CD4-positive, alpha-beta memory T cell (primary cell): ENCODE measurements at places on chromosomes 4 and X. TPM values are rescaled to one million over a fixed set of nuclear protein-coding genes. Genes with fewer than 3 reads are reported as not detected.

DNA sequence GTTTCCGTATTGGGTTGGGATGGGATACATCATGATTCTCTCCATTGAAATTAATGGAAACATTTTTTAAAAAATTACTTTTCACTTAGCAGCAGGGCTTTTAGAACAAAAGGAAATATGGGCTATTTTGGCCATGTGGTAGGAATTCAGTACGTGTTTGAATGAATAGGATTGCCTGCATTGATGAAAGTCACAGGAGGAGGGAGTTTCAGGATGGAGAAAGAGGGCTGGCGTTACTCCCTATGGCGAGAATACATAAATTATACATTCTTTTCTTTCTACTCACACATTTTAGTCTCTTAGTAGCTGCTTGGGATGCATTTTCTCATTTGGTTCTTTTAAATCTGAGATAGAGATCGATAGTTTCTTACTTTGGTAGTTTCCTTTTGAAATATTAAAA, 100.3 kb upstream of the PDHA1 start:
- no peak for DNase-seq

DNA sequence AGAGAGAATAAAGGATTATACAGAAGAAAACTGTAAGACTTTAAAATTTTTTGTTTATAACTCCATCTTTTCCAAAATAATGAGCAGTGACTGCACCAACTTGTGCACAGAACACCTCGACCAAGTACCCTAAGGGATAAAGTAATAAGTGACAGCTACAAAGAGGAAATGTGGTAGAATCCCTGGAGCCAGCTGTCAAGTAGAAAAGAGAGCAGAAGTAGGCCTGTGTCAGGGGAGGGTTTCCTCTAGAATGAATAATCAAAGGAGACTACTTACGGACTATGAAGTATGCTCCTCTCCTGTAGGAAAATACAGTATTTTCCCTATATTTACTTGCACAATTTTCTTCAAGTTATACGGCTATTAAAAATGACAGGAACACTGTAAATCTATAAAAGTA, 1.2 kb downstream of the EIF1AX start:
- DNase-seq: no peak

DNA sequence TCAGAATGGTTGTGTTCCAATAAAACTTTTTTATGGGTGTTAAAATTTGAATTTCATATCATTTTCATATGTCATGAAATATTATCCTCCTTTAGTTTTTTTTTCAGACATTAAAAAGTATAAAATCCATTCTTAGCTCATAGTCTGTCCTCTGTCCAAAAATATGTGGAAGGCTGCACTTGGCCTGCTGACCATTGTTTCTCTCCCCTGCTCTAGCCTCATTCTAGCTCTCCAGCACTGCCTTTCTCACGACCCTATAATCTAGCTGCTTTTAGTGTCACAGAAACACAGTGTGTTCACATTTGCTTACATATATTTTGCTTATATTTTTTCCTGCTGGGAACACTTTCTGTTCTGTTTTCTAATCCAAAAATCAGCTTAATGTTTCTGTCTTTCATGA, 165.0 kb upstream of the ANK2 start:
- DNase-seq: no peak

- no peak for DNase-seq
These were observed 18.6 kb downstream of the SEC24D start for GRCh38 chr4:118817178-118817930.

DNA sequence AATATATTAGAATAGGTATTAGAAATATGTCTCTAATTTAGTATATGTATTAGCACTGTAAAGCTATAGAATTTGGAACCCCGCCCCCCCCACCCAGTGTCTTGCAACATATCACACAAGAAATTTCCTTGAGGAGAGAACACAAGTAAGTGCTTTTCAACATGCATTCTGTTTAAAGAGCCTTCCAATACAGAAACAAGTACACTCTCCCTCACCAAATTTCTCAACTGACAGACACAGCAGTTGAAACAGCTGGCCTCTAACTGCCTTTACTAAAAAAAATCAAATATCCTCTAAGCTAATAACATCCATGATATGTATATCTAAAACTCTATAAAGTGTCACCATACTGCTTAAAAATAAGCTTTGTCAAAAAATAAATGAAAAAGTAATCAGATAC, 12.4 kb downstream of the CAMK2D start:
- no peak for DNase-seq

DNA sequence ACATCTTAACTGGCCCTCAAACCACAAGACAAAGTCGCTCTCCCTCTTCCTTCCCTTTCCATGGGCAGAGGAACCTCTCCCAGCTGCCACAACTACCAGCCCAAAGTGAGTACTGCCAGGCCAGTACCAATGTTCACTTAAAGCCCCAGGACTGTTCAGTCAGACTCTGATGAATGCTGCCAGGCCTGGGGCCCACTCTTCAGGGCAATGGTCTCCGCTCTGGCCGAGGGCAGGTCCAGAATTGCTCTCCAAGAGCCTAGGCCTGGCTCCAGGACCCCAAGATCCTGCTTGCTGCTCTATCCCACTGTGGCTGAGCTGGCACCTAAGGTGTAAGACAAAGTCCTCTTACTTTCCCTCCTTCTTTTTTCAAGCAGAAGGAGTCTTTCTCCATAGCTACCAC, 790.9 kb downstream of the KLHL13 start:
- no peak for DNase-seq

DNA sequence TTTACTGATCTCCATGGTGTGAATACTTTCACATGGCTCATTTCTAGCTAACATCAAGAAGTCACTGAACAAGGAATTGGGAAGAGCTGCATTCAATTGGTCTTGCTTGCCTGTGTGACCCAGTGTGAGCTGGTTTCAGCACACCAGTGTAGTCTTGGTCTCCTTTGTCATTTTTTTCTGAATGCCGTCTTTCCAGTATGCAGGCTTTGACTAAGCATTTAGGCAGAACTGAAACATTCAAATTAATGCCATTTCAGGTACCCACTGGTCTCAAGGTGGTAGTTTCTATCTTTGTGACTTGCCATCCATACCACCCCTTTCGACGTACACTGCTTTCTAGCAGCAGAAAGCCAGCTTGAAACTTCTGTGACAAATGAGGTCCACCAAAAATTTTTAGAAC, 550.5 kb upstream of the BOD1L1 start:
- no peak for DNase-seq

DNA sequence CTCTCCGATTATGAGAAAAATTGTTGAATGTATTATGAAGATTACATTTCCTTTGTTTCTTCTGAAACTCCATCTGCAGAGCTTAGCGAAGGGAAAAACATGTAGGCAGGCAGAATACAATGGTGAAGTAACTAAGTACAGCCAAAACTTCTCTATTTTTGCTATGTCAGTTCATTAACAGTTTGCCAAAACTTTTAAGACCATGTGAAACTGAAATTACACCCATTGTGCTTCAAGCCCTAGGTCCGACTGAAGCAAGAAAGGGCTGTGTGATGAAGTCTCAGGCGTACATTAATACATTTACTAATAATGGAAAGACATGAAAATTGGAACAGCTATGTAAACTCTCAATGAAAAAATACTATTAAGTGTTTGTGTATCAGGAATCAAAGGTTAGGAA, 398.0 kb downstream of the MAPK10 start:
- DNase-seq: no peak

DNA sequence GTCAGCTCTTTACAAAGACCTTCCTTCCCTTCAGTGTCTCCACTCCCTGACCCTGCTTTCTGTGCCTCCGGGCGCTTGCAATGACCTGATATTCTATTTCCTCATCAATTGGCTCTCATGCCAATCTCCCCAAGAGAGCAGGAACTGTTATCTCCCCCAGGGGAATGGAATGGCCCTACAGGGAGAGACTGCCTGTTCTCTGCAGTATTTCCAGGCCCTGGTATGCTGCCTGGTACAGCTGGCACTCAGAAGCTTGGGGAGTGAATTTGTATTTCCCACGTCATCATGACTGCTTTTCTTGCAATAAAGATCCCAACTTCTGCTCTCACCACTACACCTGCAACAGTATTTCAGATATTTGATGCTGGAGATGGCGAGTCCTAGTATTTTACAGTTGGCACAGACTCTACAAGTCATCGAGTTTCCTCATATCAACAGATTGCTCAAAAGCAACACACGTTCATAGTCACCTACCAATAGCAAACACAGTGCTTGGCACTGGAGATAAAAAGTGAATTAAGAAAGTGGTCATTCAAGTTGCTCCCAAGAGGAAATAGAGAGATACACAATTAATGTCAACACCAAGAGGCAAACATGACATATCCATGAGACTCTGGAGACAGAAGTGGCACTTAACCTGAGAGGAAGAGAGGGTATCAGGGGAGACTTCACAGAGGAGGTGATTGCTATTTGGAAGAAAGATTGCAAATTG, 90.5 kb upstream of the EGFL6 start:
- DNase-seq: no peak

DNA sequence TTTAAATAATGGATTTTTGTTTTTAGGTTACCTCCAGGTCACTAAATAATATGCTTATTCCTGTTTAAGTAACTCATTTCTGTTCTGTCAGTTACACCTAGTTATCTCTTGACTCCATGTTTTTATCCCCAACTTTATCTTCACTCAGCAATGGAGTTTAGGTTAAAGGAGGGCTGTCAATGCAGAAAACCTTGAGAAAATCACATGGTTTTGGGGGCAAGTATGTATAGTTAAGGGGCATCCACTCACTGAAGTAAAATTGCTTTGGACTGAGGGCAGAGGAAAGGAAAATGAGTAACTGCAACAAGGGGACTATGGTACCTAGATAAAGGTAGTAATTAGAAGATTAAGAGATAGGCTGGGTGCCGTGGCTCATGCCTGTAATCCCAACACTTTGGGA, 87.1 kb downstream of the UBE2K start:
- no peak for DNase-seq

GRCh38 chr4:59583845-59584568, 1616.1 kb upstream of the ADGRL3 start:
- DNase-seq: no peak

DNA sequence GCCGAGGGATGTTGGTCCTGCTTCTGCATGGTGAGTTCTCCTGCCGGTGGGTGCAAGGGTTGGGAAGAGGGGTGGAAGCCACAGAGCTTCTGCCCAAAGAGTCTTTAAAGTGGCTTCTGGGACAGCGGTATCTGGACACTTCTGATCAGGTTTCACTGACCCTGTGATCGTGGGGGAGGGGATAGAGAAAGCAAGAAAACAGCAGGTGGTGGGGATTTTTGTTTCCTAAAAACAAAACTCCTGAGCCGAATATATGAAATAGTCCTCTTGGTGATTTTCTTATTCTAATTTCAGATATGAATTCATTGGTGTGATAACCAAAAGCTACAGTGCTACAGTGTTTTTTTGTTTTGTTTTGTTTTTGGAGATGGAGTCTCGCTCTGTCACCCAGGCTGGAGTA, 754 bp downstream of the NYX start:
- DNase-seq: no peak

- DNase-seq: no peak
These were observed 276.9 kb upstream of the TACR3 start for GRCh38 chr4:103996637-103997036.

GRCh38 chr4:158172261-158173258, at the start of gene GASK1B:
Gene GASK1B (minus strand): TSS chr4:158173025. CDS start chr4:158171375, 1,650 bp downstream.
- no peak for DNase-seq

DNA sequence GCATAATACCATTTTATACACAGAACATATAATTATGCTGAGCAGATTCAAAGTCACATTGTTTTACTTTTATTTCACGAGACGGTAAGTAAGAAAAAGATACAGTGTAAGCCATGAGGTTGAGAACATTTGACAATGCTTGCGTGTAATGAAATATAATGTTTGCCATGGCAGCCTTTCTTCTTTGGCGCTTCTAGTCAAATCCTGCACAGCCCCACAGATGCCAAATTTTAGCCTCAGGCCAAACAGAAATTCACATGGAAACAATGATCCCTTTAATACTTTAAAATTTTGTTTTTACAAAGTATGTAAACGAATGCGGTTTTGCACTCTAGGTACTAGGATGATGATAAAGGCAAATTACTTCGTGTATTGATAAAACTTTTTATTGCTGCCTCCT, 502.7 kb upstream of the SMIM31 start:
- no peak for DNase-seq

DNA sequence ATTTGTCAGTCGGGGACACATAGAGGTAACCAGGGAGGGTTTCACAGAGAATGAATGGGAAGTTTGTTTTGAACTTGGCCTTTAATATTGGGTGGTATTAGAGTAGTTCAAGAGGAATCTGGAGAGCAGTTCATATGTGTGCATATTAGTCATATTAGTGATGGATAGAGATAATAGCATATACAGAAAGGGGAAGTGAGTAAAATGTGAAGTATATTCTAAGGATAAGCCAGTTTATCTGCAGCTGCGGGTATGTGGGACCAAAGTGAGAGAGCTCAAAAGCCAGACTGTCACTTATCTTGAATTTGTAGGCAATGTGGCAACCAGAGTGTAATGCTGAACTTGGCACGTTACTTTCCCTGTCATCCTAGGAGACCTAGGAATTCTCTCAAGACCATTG, 169.9 kb downstream of the AFF2 start:
- DNase-seq: no peak

GRCh38 chr4:41360214-41360920, 103.6 kb downstream of the UCHL1 start:
- no peak for DNase-seq

DNA sequence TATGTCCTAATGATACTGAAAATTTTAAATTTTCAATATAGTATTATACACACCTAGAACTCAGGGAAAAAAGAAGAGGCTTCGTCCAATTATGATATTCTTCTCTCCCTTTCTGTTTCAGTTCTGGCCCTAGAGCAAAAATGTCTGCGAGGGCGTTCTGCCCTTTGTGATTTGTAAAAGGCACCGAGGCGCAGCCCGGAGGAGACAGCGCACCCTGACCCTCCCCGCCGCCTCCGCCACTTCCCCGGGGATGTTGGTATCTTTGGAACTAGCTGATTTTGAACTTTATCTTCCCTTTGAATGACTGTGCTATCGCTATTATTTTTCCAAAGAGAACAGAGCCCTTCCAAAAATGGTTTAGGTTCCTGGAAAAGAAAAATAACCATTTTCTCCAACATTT, 173.2 kb upstream of the FAM9B start:
- no peak for DNase-seq

GRCh38 chr4:37793562-37793961, 32.9 kb upstream of the PGM2 start:
- DNase-seq: peak; percentile 15

Gene NCAPG
- 0.20 TPM for total RNA-seq

Gene APLN
- not detected for total RNA-seq

Gene LGI2
- total RNA-seq: not detected

Gene PDZD4
- 4.4 TPM for total RNA-seq

Gene PF4V1
- not detected for total RNA-seq

Gene KLHL8
- total RNA-seq: 11.0 TPM

Gene FOXP3
- total RNA-seq: 3.5 TPM

Gene KLKB1
- 1.4 TPM for total RNA-seq

Gene BRS3
- total RNA-seq: not detected
